ENCODE measurements at places on chromosomes 11 and 22.

DNA sequence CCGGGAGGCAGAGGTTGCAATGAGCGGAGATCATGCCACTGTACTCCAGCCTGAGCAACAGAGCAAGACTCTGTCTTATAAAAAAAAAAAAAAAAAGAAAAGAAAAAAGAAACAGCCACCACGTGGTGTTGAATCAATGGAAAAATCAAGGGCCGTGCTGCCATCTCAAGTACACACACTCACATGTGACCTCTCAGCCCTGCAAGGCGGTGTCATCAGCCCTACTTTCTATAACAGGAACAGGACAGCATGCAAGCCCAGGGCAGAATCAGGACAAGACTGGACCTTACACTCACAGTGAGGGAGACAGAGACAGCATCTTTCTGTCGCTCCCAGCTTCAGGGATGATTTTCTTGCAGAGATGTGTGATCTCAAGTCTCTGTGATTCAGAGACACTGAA lies 179.6 kb downstream of the MPPED1 start:
- no peak for DNase-seq

- no peak for DNase-seq
Observed at GRCh38 chr11:85710917-85711316, 24.9 kb upstream of the CCDC89 start.

DNA sequence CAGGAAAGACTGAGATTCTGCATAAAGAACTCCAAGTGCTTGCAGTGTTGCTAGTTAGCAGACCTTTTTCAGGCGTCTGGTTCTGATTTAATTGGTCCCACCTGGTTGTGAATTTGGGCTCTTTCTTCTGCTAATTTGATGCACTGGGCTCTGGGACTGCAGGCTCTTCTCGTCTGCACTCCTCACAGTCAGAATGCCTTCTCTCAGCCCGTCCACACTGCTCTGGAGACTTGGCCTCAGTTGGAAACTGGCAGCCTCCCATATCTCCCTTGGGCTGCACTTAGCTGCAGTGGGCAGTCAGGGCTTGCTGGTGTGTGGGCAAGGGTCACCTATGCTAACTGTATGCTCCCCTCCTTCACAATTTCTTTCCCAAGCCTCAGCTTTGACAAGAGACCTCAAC lies 1.5 kb downstream of the TRIM6 start:
- no peak for DNase-seq

DNA sequence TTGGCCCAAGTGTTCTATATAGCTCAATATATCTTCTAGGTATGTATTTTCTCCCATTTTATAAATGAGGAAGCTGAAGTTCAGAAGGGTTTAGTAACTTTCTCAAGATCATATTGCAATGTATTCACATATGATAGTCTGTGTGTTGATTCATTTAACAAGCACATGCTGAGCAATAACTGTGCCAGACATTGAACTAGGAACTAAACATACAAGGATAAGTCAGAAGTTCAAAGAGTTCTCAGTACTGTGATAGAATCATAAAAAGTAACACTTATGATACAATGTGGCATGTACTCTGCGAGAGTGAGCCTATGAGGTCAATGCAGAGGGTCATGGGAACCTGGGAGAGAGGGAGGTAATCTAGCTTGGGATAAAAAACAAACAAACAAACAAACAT lies 1082.2 kb upstream of the TENM4 start:
- DNase-seq: no peak

- DNase-seq: no peak
Observed at GRCh38 chr11:120227228-120227852, 12.6 kb upstream of the POU2F3 start.

- no peak for DNase-seq
Observed at GRCh38 chr11:65132988-65133700, 1.2 kb downstream of the SYVN1 start.

- no peak for DNase-seq
Observed at GRCh38 chr11:2314136-2314524, 12.3 kb downstream of the TSPAN32 start.

DNA sequence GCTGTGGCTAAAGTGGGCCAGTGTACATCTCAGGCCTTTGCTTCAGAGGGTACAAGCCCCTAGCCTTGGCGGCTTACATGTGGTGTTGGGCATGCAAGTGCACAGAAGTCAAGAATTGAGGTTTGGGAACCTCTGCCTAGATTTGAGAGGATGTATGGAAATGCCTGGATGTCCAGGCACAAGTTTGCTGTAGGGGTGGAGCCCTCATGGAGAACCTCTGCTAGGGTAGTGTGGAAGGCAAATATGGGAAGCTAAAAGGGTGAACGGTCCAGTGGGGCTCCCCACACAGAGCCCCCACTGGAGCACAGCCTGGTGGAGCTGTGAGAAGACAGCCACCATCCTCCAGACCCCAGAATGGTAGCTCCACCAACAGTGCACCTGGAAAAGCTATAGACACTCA lies 28.5 kb upstream of the PGR start:
- DNase-seq: no peak

- DNase-seq: no peak
Observed at GRCh38 chr11:122984186-122985011, 2.8 kb upstream of the BSX start.

GRCh38 chr22:50505276-50505775 lies 2.2 kb downstream of the LMF2 start:
- no peak for DNase-seq

GRCh38 chr22:45497351-45498145 lies 5.1 kb upstream of the FBLN1 start:
- DNase-seq: no peak

DNA sequence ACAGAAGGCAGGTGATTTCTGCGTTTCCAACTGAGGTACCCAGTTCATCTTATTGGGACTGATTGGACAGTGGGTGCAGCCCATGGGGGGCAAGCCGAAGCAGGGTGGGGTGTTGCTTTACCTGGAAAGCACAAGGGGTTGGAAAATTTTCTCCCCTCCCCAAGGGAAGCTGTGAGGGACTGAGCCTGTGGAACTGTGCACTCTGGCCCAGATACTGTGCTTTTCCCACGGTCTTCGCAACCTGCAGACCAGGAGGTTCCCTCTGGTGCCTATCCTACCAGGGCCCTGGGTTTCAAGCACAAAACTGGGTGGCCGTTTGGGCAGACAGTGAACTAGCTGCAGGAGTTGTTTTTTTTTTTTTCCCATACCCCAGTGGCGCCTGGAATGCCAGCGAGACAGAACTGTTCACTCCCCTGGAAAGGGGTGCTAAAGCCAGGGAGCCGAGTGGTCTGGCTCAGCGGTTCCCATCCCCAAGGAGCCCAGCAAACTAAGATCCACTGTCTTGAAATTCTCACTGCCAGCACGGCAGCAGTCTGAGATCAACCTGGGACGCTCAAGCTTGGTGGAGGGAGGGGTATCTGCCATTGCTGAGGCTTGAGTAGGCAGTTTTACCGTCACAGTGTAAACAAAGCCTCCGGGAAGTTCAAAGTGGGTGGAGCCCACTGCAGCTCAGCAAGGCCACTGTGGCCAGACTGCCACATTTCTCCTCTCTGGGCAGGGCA lies 97.2 kb downstream of the JRKL start:
- DNase-seq: no peak

GRCh38 chr22:48415520-48415919 lies 1412.2 kb downstream of the BRD1 start:
- no peak for DNase-seq
